Immature natural killer cell (primary cell): ENCODE measurements at places on chromosomes 2 and 18. TPM values are rescaled to one million over a fixed set of nuclear protein-coding genes. Genes with fewer than 3 reads are reported as not detected.
A peak's percentile ranks its signal among the peaks of the same experiment; 100 is the strongest.

- H3K27me3 ChIP-seq, result no peaks in the 10 kb centered on the region
- no peak for DNase-seq
- no peak overlapping the region for H3K4me3 ChIP-seq
- peaks cover 3% of the 10 kb centered on the region for H3K36me3 ChIP-seq
Observed at GRCh38 chr18:76844742-76845477, 22.6 kb downstream of the ZNF236 start.

AKAIN1 gene
- polyA plus RNA-seq, result not detected

GRCh38 chr2:52113338-52113737, 1081.4 kb upstream of the NRXN1 start:
- no peaks in the 10 kb centered on the region for H3K36me3 ChIP-seq

DNA sequence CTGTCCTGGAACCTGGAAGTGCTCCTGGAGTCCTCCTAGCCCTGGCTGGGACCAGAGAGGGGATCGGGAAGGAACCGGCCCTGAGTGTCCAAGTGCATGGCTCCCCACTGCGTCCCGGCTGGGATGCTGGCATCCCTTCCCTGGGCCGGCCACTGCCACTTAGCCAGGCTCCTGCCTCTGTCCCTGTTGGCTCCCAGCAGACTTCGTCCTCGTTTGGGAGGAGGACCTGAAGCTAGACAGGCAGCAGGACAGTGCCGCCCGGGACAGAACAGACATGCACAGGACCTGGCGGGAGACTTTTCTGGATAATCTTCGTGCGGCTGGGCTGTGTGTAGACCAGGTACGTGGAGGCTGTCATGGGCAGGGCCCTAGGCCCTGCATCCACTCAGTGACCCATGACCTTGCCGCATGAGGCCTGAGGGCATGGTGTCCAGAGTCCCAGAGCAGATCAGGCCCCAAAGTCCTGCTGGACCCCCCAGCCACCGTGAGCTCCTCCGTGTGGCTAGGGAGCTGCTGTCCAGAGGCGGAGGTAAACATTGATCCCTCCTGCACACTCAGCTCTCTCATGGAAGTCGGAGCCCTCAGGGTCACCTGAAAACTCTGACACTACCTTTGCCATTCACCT, 7.1 kb downstream of the ANO7 start:
- no peaks in the 10 kb centered on the region for H3K4me1 ChIP-seq
- H3K27me3 ChIP-seq, result no peaks in the 10 kb centered on the region
- H3K36me3 ChIP-seq, result no peaks in the 10 kb centered on the region
- DNase-seq, result no peak
- H3K27ac ChIP-seq, result no peak overlapping the region

RUFY4 gene
- polyA plus RNA-seq, result 0.50 TPM

C2orf15 gene
- 3.4 TPM for polyA plus RNA-seq

HNRNPLL gene
- polyA plus RNA-seq, result 11.5 TPM

GRCh38 chr18:78138983-78139496, 840.6 kb upstream of the SALL3 start:
- H3K27me3 ChIP-seq, result peaks cover 2% of the 10 kb centered on the region
- no peak overlapping the region for H3K27ac ChIP-seq
- no peak for DNase-seq
- H3K36me3 ChIP-seq, result no peaks in the 10 kb centered on the region

DNA sequence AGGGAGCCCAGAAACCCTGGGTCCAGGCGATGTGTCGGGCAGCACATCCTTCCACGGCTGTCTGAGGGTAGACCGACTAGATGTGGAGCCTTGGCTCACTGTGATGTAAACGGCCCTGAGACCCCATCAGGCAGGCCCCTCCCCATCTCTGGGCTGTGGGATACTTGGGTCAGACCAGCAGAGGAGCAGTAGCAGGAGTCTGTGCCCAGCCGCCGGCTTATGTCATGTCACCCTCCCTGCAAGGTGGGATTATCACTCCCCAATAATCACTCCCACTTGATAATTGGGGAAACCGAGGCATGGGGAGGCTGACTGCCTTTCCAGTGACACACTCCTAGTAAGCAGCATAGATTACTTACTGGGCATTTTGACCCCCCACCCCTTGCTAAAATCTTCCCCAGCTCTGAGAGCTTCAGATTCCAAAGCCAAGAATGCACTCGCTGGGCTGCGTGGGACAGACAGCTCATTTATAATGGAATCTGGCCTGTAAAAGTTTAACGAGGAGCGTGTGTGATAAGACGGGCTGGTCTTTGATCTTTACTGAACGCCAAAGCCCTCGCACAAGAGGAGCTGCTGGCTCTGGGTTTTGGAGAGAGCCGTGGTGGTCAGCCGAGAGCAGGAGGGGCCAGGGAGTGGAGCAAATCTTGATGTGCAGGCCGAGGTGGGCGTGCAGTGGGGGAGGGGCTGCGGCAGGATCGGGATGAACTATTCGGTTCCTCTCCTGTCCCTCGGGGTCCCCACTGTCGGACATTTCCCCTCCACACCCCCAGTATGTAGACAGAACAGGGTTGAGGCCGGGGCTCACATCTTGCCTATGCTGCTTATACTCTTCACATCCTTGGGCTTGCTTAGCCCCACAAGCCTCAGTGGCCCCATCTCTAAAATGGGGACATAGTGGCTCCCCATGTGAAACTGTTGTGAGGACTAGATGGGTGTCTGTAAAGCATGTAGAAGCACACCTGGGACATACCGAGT, 200.0 kb downstream of the GLI2 start:
- no peaks in the 10 kb centered on the region for H3K4me1 ChIP-seq
- H3K4me3 ChIP-seq, result no peak overlapping the region
- no peaks in the 10 kb centered on the region for H3K36me3 ChIP-seq
- no peak overlapping the region for H3K27ac ChIP-seq
- H3K27me3 ChIP-seq, result peaks cover 1% of the 10 kb centered on the region
- DNase-seq, result no peak

DNA sequence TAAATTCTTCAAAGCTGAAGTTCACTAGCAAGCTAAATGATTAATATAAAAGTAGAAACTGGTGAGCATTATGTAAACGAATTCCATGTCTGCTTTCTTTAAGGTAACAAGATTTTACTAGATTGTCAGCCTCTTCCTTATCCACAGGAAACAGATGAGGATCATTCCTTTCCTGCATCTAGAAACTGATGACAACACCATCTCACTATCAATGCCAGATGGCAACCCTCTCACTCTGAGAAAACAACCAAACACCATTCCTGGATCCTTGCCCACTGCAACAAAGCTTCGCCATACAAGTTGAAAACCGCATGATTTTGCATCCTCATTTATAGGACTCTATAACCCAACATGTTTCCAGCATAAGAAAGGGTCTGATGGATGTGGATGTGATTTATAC, 122.9 kb downstream of the ZNF521 start:
- H3K4me3 ChIP-seq, result no peak overlapping the region
- DNase-seq, result no peak
- no peaks in the 10 kb centered on the region for H3K36me3 ChIP-seq
- no peaks in the 10 kb centered on the region for H3K27me3 ChIP-seq
- no peak overlapping the region for H3K27ac ChIP-seq

DNA sequence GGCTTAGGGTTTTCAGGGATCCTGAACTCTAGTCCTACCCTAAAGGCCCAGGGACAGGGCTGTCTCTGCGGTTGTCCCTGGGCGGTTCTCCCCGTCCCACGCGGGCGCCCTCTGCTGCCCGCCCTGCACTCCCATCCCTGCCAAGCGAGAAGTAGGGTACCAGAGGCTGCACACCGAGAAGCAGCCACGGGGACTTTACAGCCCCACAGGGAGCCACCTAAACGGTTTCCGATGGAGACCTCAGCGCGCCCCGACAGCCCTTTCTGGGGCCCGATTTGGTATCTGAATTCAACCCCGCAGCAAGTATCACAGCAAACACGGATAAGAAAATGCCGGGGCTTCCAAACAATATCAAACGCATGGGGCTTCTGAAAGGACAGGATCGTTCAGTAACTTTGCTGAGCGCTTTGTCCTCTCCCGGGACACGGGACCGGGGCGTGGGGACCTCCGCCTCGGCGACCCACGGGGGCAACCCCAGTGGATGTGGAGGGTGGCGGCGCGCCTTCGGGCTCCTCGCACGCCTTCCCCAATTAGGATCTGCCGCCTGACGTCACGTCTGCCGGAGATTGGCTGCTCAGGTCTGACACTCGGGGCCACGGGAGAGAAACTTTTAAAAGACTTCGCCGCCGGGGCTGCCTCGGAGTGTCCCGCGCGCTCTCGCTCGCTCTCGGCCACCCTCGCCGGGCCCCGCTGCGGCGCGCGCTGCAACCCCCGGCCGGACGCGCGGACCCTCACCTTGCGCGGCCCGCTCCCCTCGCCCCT, at the start of gene LTBP1:
TSS of gene LTBP1 (plus strand) at position 640 of the 762 bp plus-strand sequence. CDS start 372 bp downstream, outside the sequence.
- H3K4me1 ChIP-seq, result peaks cover 16% of the 10 kb centered on the region
- H3K36me3 ChIP-seq, result no peaks in the 10 kb centered on the region
- no peak within 1 kb of the TSS for H3K27ac ChIP-seq
- peaks cover 8% of the 10 kb centered on the region for H3K27me3 ChIP-seq

CYP1B1 gene
- 1.2 TPM for polyA plus RNA-seq

DNA sequence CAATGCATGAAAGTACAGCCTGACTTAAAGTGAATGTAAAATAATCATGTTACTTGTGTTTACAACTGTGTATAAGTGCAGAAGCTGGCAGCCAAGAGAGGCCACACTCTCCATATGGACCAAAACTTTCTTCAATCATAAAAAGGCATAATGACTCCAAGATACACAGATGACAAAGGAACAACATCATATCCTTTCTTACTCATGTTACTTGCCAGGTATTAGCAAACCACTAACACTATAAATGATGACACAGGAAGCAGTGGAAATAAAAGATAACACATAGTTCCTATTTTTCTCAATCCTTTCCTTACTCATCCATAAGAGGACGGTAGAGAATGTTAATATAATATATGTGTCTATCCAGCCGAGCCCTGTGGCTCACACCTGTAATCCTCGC, 400.0 kb upstream of the CDH2 start:
- no peaks in the 10 kb centered on the region for H3K36me3 ChIP-seq
- no peak overlapping the region for H3K4me3 ChIP-seq
- H3K27me3 ChIP-seq, result no peaks in the 10 kb centered on the region
- DNase-seq, result no peak

- peaks cover 3% of the 10 kb centered on the region for H3K27me3 ChIP-seq
- H3K36me3 ChIP-seq, result no peaks in the 10 kb centered on the region
- peak; percentile 84 for DNase-seq
- peak overlapping the region; percentile 74 for H3K4me3 ChIP-seq
Observed at GRCh38 chr2:28621172-28622100, 125.6 kb downstream of the PLB1 start.

GRCh38 chr2:170869036-170869435, 52.3 kb downstream of the GAD1 start:
- peaks cover 2% of the 10 kb centered on the region for H3K27me3 ChIP-seq
- H3K36me3 ChIP-seq, result no peaks in the 10 kb centered on the region
- H3K4me1 ChIP-seq, result peaks cover 10% of the 10 kb centered on the region
- no peak overlapping the region for H3K27ac ChIP-seq
- no peak for DNase-seq

DNA sequence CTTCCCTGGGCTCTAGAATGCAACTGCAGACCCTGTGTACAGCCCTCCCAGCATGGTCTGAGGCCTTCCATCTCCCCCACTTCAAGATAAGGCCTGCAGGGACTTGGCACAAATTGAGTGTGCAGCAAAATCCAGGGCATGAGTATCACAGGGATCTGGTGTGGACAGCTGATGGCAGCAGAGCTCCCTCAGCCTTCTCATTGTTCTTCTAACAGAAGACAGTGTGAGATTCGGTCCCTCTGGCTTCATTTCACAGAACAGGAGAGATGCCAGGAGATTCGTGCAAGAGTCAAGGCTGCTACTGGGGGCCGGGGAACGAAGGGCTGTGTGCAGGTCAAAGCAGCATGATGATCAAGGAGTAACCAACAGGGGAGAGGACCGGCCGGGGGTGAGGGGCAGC, 85.8 kb downstream of the UXS1 start:
- no peak overlapping the region for H3K27ac ChIP-seq
- peaks cover 20% of the 10 kb centered on the region for H3K36me3 ChIP-seq
- DNase-seq, result no peak

GRCh38 chr18:62425465-62426190, 97.2 kb upstream of the ZCCHC2 start:
- H3K4me1 ChIP-seq, result peaks cover 19% of the 10 kb centered on the region
- H3K27ac ChIP-seq, result no peak overlapping the region
- H3K4me3 ChIP-seq, result no peak overlapping the region

- peaks cover 14% of the 10 kb centered on the region for H3K36me3 ChIP-seq
- H3K4me3 ChIP-seq, result no peak overlapping the region
- DNase-seq, result no peak
- H3K4me1 ChIP-seq, result peaks cover 2% of the 10 kb centered on the region
- no peaks in the 10 kb centered on the region for H3K27me3 ChIP-seq
Observed at GRCh38 chr2:156580501-156580900, 144.3 kb downstream of the GPD2 start.

DNA sequence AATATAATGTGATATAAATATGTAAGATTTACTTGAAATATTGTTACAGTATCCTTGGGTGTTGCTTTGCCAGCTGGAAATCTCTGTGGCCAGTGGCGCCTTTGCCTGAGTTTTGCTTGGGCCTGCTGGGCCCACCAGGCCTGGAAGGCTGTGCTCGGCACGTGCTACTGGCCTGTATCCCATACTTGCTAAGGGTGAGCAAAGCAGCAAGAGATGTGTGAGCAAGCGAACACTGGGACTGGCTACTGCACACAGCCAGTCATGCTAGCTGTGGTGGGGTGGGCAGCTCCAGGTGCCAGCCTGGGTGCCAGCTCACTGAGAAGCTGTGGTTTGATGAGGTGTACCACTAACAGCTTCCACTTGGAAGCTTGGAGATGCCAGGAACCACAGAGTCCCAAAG, 299.1 kb upstream of the GALNT5 start:
- peaks cover 2% of the 10 kb centered on the region for H3K27me3 ChIP-seq
- no peaks in the 10 kb centered on the region for H3K4me1 ChIP-seq
- no peaks in the 10 kb centered on the region for H3K36me3 ChIP-seq
- H3K27ac ChIP-seq, result no peak overlapping the region
- no peak overlapping the region for H3K4me3 ChIP-seq

GRCh38 chr2:222034058-222034457, 264.7 kb downstream of the PAX3 start:
- H3K27ac ChIP-seq, result no peak overlapping the region
- H3K4me1 ChIP-seq, result no peaks in the 10 kb centered on the region
- no peaks in the 10 kb centered on the region for H3K27me3 ChIP-seq
- H3K4me3 ChIP-seq, result no peak overlapping the region
- no peak for DNase-seq
- H3K36me3 ChIP-seq, result no peaks in the 10 kb centered on the region

KCNIP3 gene
- polyA plus RNA-seq, result not detected

- DNase-seq, result no peak
- H3K4me1 ChIP-seq, result no peaks in the 10 kb centered on the region
- peaks cover 2% of the 10 kb centered on the region for H3K27me3 ChIP-seq
- no peak overlapping the region for H3K27ac ChIP-seq
Observed at GRCh38 chr2:10220045-10220901, 82.4 kb upstream of the HPCAL1 start.

DNA sequence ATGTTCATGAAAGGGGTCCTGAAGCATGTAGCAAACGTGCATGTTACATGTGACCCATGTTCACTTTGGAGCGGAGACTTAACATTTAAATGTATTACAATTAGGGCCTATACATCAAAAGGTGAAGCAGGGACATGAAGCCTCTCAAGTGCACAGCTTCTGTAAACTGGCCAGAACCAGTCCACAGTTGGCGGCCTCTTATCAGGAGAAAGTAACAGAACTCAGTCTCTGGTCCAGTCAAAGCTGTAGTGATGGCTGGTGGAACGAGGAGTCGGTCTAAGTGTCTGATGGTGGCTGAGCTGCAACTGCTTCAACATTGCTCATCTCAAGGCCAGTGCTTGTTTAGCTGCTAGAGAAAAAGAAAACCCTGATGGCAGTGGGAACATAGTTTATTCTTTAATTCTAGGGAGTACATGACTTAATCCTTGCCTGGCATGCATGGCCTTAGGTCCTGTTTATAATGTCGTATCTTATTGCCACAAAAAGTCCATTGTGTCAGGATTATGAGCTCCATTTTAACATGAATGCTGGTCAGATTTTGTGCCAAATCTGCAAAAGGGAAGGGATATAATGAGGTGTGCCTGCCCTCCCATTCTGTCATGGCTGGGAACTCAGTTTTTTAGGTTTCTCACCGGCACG, 22.2 kb upstream of the YES1 start:
- no peaks in the 10 kb centered on the region for H3K36me3 ChIP-seq
- DNase-seq, result no peak
- H3K27me3 ChIP-seq, result peaks cover 2% of the 10 kb centered on the region
- H3K4me3 ChIP-seq, result no peak overlapping the region
